Lung microvascular endothelial cell (primary cell): ENCODE measurements at places on chromosomes 1 and 21.

DNA sequence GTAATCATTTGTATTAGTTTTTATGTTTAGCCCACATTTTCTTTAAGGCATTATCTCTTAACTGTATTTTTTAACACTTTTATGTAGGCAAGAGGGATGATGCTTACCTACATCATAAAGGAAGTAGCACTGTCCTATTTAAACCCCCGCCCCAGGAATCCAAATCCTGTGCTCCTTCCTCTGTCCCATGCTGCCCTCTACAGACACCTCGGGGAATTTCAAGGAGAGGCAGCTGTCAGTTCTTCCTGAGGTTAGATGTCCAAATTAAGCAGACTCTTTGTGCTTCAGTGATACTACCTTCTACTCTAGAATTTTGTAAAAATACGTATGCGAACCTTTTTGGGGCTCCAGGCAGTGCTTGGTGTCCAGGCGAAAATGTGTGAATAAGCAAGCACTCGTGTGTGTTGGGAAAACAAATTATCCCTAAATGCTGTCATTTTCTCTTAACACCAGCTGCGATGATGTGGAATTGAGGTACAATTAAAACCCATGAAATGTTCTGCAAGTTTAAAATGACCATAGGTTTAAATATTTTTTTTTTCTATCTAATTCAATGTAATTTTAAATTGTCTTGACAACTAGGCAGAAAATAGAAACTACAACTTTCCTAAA lies 19.2 kb downstream of the CRCT1 start:
- DNase-seq = peak; percentile 68

DNA sequence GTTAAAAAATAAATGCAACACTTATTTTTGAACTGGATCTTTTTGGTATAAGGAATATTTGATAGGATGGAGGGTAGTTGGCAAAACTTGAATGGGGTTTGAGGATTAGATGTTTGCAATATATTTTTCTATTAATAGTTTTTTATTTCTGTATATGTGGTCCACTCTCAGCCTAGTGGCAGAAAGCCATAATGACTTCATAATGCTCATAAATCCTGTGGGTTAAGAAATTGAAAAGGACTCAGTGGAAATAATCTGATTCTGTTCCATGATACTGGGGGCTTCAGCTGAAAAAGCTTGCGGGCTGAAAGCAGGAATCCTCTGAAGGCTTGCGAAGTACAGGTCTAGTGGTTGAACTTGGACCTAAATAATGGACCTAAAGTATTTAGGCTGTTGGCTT lies 1028.6 kb upstream of the PRMT6 start:
- DNase-seq = no peak

- no peak for DNase-seq
These were observed 108.9 kb downstream of the NOS1AP start for GRCh38 chr1:162178432-162178831.

DNA sequence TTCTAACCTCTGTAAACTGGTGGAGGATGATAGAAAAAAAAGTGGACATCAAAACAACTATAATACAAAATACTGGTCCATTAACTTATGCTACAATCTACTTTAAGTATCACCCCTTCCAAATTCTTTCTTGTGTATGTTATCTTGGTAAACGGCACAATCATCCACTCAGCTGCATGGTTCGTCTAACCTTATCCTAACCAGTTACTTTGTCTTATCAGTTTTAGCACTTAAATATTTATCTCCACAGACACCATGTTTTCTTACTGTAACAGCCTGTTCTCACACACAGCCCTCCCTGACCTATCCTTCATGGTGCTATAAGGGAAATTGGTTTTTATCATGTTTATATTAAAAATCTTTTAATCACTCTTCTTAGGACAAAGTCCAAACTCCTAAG lies 157.2 kb downstream of the PTGER3 start:
- no peak for DNase-seq

DNA sequence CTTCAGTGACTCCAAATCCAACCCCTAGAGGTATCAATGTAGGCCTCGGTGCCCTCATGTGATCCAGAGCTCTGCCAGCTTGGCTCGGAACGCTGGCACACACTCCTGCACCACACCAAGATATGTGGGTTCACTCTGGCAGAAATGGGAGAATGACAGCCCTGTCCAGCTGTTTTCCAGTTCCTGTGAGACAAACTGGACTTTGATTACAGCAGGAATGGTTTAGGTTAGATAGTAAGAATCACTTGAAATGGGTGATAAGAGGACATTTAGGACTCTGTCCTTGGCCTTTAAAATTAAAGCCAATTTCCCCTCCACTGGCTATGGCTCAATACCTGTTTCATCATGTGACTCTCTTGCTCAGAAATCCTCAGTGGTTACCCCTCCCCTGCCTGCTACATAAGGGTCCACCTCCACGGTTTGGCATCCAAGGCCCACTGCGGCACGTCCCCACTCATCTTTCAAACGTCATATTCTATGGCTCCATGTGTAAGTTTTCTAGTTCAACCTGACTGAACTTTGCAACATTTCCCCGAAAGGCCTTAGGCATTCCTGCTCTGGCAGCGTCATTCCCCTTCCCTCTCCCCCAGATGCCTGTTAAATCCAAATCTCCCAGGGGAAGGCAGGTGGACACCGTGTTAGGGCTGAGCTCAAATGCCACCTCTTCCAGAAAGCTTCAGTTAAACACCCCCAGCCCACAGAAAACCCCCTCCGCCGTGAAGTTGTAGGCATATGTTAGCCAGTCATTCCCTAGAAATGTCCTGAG lies 44.7 kb downstream of the PLEKHA6 start:
- DNase-seq = no peak

- DNase-seq = no peak
These were observed 6.0 kb downstream of the IFNAR1 start for GRCh38 chr21:33330726-33331125.

DNA sequence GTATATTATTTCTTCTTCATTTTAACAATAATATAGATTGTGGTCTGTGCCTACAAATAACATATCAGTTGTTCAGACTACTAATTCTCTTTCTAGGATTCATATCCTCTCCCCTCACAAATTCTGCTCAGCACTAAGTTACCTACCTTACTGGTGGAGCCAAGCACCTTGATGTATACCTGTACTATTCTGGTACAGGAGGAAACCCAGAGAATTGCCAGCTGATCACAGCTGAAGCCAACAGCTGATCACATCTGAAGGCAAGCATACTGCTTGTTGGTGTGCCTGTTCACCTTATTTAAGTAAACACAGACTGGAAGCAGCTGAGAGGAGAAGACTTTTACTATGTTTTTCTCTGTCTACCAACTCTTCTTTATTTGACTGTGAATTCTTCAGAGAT lies 101.8 kb downstream of the PBX1 start:
- no peak for DNase-seq

DNA sequence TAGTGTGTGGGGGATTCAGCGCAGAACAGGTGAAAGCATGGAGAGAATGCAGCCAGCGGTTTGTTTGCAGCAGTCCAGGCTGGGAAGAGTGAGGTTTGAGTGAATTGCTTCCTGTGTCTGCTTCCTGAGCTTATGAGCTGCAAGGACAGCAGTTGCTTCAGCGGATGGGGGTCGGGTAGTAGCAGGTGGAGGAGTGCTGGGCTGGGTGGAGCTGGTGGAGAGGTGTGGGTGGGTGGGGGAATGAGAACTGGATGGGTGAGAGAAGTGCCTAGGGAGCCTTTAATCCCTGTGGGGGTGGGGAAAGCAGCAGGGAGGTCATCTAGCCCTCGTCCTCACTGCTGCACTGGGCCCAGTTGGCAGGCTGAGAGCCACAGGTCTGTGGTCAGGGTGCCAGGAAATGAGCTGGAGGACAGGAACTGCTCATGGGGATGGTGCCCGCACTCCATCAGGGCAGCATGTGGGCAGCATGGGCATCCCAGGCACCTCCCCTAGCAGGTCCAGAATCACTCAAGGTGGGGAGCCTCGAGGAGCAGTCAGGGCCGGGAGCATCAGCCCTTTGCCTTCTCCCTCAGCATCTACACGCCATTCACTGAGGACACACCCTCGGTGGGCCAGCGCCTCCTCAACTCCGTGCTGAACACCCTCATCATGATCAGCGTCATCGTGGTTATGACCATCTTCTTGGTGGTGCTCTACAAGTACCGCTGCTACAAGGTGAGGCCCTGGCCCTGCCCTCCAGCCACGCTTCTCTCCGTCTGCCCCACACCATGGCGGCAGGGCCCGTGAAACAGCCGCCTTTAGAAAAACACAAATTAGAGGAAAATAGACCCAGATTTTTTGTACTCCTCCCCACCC lies 14.8 kb downstream of the PSEN2 start:
- DNase-seq = peak; percentile 29

GRCh38 chr1:169202791-169203665 lies 96.5 kb downstream of the ATP1B1 start:
- no peak for DNase-seq

GRCh38 chr21:28922368-28922767 lies 70.3 kb downstream of the LTN1 start:
- no peak for DNase-seq

DNA sequence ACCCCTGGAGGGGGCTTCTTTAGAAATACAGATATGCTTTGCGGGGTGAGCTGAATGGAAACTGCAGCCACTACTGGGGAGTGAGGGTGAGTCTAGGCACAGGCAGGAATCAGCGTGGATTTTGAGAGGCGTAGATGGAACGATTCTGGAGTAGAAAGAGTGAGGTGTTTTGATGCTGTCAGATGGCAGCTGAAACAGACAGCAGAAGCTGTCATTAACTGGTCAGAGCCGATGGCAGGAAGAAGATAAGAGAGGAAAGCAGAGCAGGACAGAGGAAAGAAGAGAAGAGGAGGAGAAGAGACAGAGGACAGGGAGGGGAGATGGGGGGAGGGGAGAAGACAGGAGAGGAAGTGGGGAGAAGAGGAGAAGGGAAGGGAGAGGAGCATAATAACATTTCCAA lies 138.5 kb downstream of the LRIG2 start:
- no peak for DNase-seq

GRCh38 chr21:36100971-36101641 lies 31.3 kb downstream of the CBR1 start:
- no peak for DNase-seq

- no peak for DNase-seq
These were observed 25.2 kb downstream of the S1PR1 start for GRCh38 chr1:101262060-101262459.

DNA sequence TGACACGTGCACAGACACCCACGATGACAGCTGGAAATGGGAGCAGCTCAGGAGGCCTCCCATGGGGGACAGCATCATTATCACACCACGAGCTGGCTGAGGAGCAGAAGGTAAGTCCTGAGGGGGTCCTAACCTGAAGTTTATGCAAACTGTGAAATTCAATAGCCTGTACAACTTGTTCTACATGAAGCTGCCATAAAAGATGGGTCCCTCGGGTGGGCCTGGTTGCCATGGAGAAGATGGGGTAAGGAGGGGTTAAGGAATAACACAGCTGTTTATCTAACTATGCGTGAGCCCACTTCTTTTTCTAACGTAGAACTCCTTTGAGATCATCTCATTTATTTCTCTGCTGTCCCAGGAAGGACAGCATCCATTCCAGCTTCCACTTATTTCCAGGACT lies 163.4 kb upstream of the CD34 start:
- DNase-seq = no peak

DNA sequence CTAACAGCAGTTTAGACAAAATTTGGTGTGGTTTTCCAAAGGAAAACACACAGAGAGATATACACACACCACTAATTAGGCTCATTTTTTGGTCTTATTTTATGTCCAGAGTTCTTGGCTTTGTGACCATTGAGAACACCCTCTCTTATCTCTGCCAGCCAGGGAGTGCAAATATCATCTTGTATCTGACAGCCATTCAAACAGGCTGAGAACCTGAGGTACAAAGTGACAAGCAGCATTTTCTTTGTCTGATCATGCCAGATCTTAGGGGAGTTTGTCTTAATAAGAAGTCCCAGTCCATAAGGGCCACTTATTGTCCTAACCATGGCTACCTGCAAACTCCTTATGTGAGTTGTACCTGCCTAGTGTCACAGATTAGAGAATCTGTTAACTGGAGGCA lies 1165.2 kb downstream of the BRINP3 start:
- no peak for DNase-seq

- no peak for DNase-seq
These were observed 3.5 kb upstream of the BCAN start for GRCh38 chr1:156638189-156638985.

DNA sequence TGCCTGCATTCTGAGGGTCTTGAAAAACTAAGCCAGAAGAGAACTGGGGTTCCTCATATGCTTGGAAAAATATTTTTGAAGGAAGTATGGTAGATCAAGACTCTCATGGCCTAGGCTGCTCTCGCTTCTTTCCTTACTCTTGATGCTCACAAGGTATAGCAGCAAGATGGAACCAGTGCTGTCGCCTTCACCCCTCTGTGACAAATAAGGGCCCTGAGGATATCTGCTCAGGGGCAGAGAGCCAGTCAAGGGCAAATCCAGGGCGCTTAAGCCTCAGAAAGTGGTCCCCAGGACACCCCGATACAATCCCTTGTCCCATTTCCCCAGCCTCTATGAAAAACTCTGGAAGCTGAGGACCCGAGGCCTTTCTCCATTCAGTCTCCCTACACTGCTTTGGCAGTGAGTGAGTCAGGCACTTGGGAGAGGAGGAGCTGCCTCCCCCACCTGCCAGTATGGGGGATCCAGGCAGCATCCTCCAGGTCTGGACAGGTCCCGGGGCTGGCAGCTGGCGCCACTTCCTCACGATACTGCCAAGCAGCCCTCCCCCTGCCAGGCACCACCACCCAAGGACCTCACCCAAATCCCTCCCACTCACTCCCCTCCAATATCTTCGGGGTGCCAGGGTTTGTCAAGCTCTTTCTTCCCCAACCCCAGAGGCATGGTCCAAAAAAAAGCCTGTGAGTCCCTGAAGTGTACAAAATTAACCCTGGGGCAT lies 1.3 kb downstream of the IGSF9 start:
- DNase-seq = no peak

DNA sequence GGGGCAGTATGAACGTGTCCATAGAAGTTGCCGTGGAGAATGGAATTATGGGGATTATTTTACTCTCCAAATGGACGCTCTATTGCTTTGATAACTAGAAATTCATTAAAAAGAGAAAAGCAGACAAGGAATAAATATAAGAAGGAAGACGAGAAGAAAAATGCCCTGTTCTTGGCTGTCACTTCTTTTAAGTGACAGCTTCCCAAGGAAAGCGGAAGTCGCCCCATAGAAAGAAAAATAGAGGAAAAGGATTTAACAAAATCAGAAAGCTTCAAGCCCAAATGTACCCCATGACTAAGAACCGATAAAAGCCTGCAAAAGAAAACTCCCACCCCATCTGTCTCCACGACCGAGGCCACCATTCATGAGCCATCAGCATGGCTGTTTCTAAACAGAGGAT lies 85.7 kb downstream of the TAS1R2 start:
- DNase-seq = no peak

- DNase-seq = no peak
These were observed 3.2 kb upstream of the ZBTB21 start for GRCh38 chr21:42013376-42013775.

- peak; percentile 55 for DNase-seq
These were observed 18.7 kb downstream of the CNTN2 start for GRCh38 chr1:205061665-205062069.

GRCh38 chr21:41364308-41364707 lies 2.5 kb downstream of the MX2 start:
- no peak for DNase-seq

DNA sequence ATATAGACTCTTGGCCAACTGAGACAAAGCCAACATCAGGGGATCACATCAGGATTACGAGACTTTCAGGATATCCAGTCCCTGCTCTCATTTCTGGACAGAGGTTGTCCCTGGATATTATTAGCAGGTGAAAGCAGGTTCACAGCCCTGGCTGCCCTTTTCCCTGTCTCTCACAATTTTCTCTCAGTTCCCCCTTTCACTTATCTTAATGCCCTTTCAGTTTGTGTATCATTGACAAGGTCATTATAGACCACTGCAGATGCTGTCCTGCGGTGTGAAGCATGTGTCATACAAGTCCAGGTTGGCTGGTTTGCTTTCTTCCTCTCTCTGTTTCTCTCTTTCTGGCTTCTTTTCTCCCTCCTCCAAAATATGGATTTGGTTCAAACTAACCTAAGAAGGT lies 2.1 kb upstream of the KLHDC9 start:
- no peak for DNase-seq
